ENCODE measurements at places on chromosomes 12 and 14. TPM values are rescaled to one million over a fixed set of nuclear protein-coding genes. Genes with fewer than 3 reads are reported as not detected.

Gene SLC7A7
- 114 TPM for polyA plus RNA-seq

Gene SMOC1
- 1.2 TPM for polyA plus RNA-seq

Gene LRP1-AS
- not detected for polyA plus RNA-seq

Gene EMP1
- 83.8 TPM for polyA plus RNA-seq

Gene NOS1
- 0.58 TPM for polyA plus RNA-seq

GRCh38 chr12:29552324-29552927 is 54.9 kb upstream of the OVCH1 start:
- DNase-seq: peak; percentile 51

GRCh38 chr14:43204816-43205215 is 1302.3 kb downstream of the FSCB start:
- no peak for DNase-seq

DNA sequence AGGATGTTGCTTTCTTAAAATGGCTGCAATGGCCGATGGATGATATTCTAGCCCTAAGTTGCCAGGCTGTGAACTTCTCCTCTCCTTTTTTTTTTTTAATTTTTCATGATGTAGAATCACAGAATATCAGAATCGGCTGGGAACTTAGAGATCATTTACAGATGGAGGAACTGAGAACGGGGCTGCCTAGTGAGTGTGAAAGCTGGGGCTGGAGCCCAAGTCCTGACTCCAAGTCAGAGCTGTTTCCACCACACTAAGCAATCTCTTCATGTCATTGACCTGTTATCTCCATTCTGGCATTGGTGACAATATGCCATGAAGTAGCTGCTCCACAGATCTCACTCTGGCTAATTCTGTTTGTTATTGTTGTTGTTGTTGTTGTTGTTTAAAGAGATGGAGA is 121.7 kb downstream of the SLC38A1 start:
- no peak for DNase-seq
